PC-3 (cell line): ENCODE measurements at places on chromosomes 2 and 18. TPM values are rescaled to one million over a fixed set of nuclear protein-coding genes. Genes with fewer than 3 reads are reported as not detected.
A peak's percentile ranks its signal among the peaks of the same experiment; 100 is the strongest.

GRCh38 chr18:41042866-41043265 lies 912.2 kb upstream of the PIK3C3 start:
- no peaks in the 10 kb centered on the region for H3K27me3 ChIP-seq
- no peaks in the 10 kb centered on the region for H3K4me1 ChIP-seq
- H3K4me3 ChIP-seq, result no peak overlapping the region
- H3K36me3 ChIP-seq, result no peaks in the 10 kb centered on the region
- DNase-seq, result no peak
- no peak overlapping the region for H3K27ac ChIP-seq

DNA sequence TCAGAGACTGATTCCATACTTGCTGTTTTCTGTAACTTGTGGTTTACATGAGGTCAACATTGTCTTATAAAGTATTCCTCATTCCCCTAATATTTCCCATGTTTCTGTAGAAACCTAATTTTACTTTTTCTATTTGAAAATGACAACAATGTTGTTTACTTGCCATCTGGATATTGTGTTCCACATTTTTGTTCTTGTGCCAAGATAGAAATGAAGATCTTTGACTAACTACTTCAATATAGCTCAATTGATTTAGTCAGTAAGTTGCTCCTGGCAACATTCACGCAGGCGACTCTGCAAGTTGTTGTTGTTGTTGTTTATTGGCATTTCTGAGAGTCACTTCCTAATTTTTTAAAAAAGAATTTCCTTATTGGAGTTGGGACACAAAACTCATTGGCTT lies 69.5 kb downstream of the CAVIN2 start:
- H3K36me3 ChIP-seq, result no peaks in the 10 kb centered on the region
- H3K4me3 ChIP-seq, result no peak overlapping the region
- no peaks in the 10 kb centered on the region for H3K27me3 ChIP-seq
- DNase-seq, result no peak
- no peaks in the 10 kb centered on the region for H3K4me1 ChIP-seq
- H3K27ac ChIP-seq, result no peak overlapping the region

Gene SERPINB4
- 0.40 TPM in 1 of 2 replicates, not detected in the other for total RNA-seq

DNA sequence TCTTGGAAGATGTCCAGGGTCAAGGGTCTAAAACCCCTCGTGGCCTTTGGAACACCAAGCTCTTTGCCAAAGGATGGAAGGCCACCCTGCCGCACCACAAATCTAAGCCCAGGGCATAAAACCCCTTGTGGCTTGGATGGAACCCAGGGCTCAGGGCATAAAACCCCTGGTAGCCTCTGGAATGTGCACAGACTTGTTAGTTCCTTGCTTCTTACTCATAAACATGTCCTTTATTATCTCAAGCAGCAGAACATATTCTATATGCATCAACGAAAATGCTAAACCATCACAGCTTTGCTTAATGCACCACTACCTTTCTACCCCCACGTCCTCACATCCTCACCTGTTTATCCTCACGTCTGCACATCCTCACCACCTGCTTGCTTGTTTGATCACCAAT lies 998.0 kb downstream of the DSC3 start:
- no peak overlapping the region for H3K27ac ChIP-seq
- no peaks in the 10 kb centered on the region for H3K36me3 ChIP-seq
- 0 out of 2 replicates have a peak, but pooled peaks cover 9% of the 10 kb centered on the region for H3K4me1 ChIP-seq
- peak; percentile 70 for DNase-seq
- H3K27me3 ChIP-seq, result no peaks in the 10 kb centered on the region

- no peak for DNase-seq
- no peak overlapping the region for H3K27ac ChIP-seq
- H3K4me1 ChIP-seq, result no peaks in the 10 kb centered on the region
- H3K27me3 ChIP-seq, result peaks cover 56% of the 10 kb centered on the region
- H3K36me3 ChIP-seq, result no peaks in the 10 kb centered on the region
These were observed 21.3 kb upstream of the ARL5A start for GRCh38 chr2:151849413-151850010.

- DNase-seq, result no peak
- H3K27ac ChIP-seq, result no peak overlapping the region
- H3K27me3 ChIP-seq, result no peaks in the 10 kb centered on the region
These were observed 114.1 kb downstream of the GBX2 start for GRCh38 chr2:236054125-236054524.

Gene VIT
- not detected in 2 replicates for total RNA-seq

- H3K4me3 ChIP-seq, result no peak overlapping the region
- H3K27ac ChIP-seq, result no peak overlapping the region
- DNase-seq, result peak; percentile 44
- H3K27me3 ChIP-seq, result no peaks in the 10 kb centered on the region
- peaks cover 3% of the 10 kb centered on the region; the same call in 1 of the 2 replicates for H3K4me1 ChIP-seq
These were observed 116.8 kb upstream of the FIGN start for GRCh38 chr2:163852616-163853015.

Gene SPC25
- 11.1 and 19.9 TPM in 2 replicates for total RNA-seq

GRCh38 chr2:143877056-143877455 lies 642.9 kb downstream of the ZEB2 start:
- H3K4me3 ChIP-seq, result no peak overlapping the region
- no peaks in the 10 kb centered on the region for H3K27me3 ChIP-seq
- no peaks in the 10 kb centered on the region for H3K4me1 ChIP-seq
- H3K36me3 ChIP-seq, result no peaks in the 10 kb centered on the region

- H3K27ac ChIP-seq, result peak overlapping the region; percentile 54
- H3K4me1 ChIP-seq, result peaks cover 4% of the 10 kb centered on the region; the same call in 1 of the 2 replicates
- DNase-seq, result no peak
- H3K4me3 ChIP-seq, result no peak overlapping the region
- H3K27me3 ChIP-seq, result 0 out of 2 replicates have a peak, but pooled peaks cover 5% of the 10 kb centered on the region
These were observed 77.6 kb upstream of the CRIM1 start for GRCh38 chr2:36277881-36278523.

Gene TUBA3E
- total RNA-seq, result not detected in 2 replicates

Gene TOGARAM2
- not detected in 2 replicates for total RNA-seq

Gene CTNNA2
- total RNA-seq, result not detected in 2 replicates

Gene FOXI3
- not detected in 2 replicates for total RNA-seq
